ENCODE measurements at places on chromosomes 6 and 20. TPM values are rescaled to one million over a fixed set of nuclear protein-coding genes. Genes with fewer than 3 reads are reported as not detected.

GRCh38 chr6:169445661-169446581, 192.3 kb upstream of the THBS2 start:
- H3K4me3 ChIP-seq, result no peak overlapping the region
- DNase-seq, result no peak
- peaks cover 10% of the 10 kb centered on the region for H3K4me1 ChIP-seq
- no peaks in the 10 kb centered on the region for H3K36me3 ChIP-seq
- H3K27ac ChIP-seq, result no peak overlapping the region

- no peaks in the 10 kb centered on the region for H3K27me3 ChIP-seq
- no peaks in the 10 kb centered on the region for H3K36me3 ChIP-seq
- peak overlapping the region; percentile 66 for H3K27ac ChIP-seq
- peaks cover 62% of the 10 kb centered on the region for H3K4me1 ChIP-seq
- no peak overlapping the region for H3K4me3 ChIP-seq
These were observed 104.7 kb upstream of the TMEM170B start for GRCh38 chr6:11432713-11433450.

The RNF5 gene
- 48.4 TPM for total RNA-seq

DNA sequence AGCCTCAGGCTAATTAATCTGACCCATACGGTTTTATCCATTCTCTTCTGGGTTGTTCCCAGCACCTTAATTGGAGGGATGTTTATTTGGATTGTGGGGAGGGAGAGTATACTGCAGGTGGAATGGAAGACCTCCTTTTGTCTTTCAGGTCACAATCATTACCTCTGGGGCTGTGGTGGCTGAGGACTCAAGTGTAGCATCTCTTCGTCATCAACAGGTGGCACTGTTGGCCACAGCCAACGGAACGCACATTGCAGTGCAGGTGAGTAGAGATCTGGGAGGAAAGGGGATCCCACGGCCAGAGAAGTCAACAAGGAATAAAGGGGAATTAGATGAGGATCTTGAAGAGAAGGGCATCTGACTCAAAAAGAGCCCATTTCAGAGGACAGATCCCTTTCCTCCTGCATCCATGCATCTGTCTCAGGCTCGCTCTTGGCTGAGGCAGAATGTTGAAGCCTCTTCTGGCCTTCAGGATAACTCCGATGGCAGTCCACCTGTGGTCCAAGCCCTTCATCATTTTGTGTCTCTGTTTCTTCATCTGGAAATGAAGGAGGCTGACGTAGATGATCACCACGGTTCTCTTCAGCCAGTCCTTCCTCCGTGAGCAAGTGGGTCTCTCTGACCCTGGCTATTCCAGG, 3.2 kb upstream of the DEF6 start:
- no peaks in the 10 kb centered on the region for H3K27me3 ChIP-seq
- no peak overlapping the region for H3K27ac ChIP-seq
- H3K4me3 ChIP-seq, result no peak overlapping the region

- DNase-seq, result no peak
- H3K4me1 ChIP-seq, result peaks cover 10% of the 10 kb centered on the region
- no peaks in the 10 kb centered on the region for H3K27me3 ChIP-seq
- no peaks in the 10 kb centered on the region for H3K36me3 ChIP-seq
These were observed 1.5 kb downstream of the TNFRSF21 start for GRCh38 chr6:47308198-47308517.

The TAAR5 gene
- not detected for total RNA-seq

The FABP7 gene
- not detected for total RNA-seq

DNA sequence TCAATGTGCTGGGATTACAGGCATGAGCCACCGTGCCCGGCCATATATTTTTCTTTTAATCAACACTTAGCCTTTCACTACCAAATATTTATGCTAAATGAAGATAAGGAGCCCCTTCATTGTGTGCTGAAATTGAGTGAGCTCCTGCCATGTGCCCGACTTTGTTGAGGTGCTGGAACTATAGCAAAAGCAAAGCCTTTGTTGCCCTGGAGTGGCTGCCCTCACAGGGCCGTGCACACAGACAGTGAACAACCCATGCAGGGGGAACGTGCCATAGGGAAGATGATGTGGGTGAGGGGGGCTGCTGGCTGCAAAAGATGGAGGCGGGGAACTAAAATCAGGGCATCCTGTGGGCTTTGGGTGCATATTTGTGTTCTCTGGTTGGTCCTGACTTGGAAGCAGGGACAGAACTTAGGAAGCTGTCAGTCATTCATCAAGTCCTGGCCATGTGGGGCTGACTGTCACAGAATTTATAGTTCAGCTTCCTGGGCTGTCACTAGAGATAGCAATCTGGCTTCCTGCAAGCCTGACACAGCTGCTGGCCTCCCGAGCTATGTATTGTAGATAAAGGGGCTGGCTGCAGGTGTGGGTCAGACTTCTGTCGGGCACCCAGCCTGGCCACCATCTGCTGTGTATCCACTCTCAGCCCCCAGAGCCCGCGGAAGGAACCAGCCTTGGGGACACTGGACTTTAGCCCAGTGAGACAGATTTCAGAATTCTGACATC, 56.8 kb upstream of the MPC1 start:
- H3K36me3 ChIP-seq, result no peaks in the 10 kb centered on the region
- H3K4me3 ChIP-seq, result no peak overlapping the region
- H3K27me3 ChIP-seq, result no peaks in the 10 kb centered on the region
- no peak overlapping the region for H3K27ac ChIP-seq
- H3K4me1 ChIP-seq, result peaks cover 4% of the 10 kb centered on the region
- DNase-seq, result no peak

Measured in vagina (tissue), 2 donors.